ENCODE measurements at places on chromosomes 5 and 9. TPM values are rescaled to one million over a fixed set of nuclear protein-coding genes. Genes with fewer than 3 reads are reported as not detected.

- peak; percentile 75 for DNase-seq
Measured at GRCh38 chr5:177446200-177447065, at the start of gene PRR7. Gene PRR7 (plus strand): TSS chr5:177446814. CDS start chr5:177455068, 8,254 bp downstream.

DNA sequence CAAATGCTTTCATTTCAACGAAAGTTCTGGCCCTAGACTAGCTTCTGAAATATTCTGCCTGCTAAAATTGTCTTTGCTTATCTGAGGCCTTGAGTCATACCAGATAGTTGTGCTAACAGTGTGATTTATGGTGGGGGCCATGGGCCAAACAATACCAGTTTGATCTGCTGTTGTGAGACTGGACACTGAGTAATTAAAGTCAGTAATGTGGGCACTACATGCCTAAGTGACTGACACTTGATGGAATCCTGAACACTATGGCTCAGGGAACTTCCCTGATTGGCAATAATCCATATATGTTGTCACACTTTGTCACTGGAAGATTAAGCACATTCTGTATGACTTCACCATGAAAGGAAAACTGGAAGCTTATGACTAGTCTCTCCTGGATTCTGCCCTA is 127.6 kb upstream of the CYLC2 start:
- DNase-seq, result peak; percentile 24

DNA sequence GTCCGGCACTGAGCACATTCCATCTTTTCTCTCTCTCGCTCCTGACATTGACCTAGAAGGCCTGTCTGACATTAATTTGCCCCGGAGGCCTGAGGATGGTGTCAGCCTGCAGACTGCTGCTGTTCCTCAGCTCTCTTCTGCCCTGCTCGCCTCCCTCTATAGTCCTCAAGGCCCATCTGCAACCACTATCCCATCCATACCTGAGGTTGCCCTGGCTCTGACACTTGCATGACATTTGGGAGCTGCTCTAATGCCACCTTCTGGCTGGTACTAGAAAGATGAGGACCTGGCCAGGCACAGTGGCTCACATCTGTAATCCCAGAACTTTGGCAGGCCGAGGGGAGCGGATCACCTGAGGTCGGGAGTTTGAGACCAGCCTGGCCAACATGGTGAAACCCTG is 38.6 kb upstream of the GGTA1 start:
- DNase-seq, result no peak

- no peak for DNase-seq
Measured at GRCh38 chr9:126063326-126063725, 263.3 kb upstream of the MVB12B start.

GRCh38 chr5:58958701-58959100 is 375.8 kb downstream of the RAB3C start:
- no peak for DNase-seq

- no peak for DNase-seq
Measured at GRCh38 chr5:93174930-93175329, 406.1 kb downstream of the NR2F1-AS1 start.

- DNase-seq, result peak; percentile 3
Measured at GRCh38 chr5:31442058-31442745, 89.7 kb downstream of the DROSHA start.

DNA sequence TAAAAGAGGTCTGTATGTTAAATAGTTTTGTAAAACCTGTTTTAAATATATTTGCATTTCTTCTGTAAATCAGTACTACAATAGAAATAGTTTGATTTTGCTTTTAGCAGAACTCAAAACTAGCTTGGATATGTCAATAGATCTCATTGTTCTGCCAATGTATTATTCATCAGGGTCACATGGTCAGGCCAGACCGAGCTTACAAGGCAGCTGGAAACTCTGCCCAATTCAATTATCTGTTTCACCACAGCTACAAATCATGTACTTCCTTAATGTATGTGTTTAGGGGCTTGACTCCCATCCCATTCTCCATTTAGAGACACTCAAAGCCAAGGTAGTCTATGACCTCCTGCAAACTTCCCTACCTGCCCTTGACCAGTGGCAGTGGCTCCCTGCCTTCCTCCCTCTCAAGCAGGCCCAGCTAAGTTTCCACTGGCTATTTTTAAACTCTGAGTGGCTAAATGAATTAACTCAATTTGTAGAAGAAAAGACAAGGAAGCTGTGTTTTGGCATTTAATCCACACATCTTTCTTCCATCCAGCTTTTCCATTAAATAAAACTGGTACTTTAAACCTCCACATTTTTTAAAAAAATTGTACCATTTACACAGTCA is 46.4 kb upstream of the SELENOP start:
- no peak for DNase-seq

- no peak for DNase-seq
Measured at GRCh38 chr9:111300140-111300735, 29.8 kb downstream of the OR2K2 start.

- DNase-seq, result no peak
Measured at GRCh38 chr9:2599896-2600295, 21.7 kb upstream of the VLDLR start.

DNA sequence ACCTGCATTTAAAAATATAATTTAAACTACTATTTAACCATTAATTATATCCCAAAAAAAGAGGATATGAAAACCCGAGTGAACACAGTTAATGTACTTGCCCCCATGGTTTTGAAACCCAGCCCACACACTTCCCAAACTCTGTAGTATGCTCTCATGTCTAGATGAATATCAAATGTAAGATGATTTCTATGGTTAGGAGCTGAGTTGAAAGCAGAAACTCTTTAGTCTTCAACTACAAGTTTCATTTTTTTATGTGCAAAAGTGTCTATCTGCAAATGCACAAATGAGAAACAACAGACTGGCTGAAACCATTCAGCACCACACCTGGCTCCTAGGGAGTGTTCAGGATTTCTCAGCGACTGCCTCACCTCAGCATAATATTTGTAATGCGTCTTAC is 183.3 kb downstream of the SEMA5A start:
- no peak for DNase-seq

DNA sequence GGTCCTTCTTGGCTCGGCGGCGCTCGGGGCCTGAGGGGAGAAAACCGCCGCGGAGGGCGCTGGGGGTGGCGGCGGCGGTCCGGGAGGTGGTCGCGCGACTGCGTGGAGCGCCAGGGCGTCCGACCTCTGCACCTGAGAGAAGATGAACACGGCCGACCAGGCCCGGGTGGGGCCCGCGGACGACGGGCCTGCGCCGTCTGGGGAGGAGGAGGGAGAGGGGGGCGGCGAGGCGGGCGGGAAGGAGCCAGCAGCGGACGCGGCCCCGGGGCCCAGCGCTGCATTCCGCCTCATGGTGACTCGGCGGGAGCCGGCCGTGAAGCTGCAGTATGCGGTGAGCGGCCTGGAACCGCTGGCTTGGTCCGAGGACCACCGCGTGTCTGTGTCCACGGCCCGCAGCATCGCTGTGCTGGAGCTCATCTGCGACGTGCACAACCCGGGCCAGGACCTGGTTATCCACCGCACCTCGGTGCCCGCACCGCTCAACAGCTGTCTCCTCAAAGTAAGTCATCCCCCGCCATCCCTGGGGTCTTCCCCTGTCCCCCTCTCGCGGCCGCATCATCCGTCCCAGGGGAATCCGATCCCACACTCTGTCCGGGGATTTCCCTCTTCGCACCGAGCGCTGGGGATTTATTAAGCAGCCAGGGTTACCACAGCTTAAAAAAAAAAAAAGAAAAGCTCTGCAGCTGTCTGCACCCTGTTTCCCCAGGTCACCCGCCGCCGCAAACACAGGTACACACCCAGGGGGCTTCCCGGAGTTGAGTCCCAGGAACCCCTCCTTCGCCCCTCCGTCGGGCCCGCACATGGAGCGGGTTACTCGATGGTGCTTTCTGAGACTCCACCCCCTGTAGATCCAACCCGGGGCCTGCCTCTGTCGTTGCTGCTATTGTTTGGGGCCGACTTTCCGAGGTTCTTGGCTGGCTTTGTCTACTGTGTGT is at the start of gene GTF3C4:
TSS of gene GTF3C4 (plus strand) at position 8 of the 935 bp plus-strand sequence. CDS start at position 143, 135 bp downstream.
- no peak for DNase-seq

- no peak for DNase-seq
Measured at GRCh38 chr9:115551396-115551795, 433.4 kb upstream of the TNC start.

DNA sequence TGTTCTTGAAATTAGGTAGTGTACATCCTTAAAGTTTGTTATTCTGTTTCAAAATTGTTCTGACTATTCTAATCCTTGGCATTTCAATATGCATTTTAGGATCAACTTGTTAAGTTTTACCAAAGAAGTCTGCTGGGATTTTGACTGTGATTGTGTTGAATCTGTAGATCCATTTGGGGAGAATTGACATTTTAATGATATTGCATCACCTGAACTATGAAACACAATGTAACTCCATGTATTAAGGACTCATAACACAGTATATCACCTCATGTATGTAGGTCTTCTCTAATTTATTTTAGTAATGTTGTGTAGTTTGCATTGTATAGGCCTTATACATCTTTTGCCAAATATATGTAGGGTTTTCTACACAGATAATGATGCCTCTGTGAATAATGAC is 77.8 kb downstream of the RALGPS1 start:
- DNase-seq, result no peak

- DNase-seq, result no peak
Measured at GRCh38 chr9:123354806-123355508, 1.0 kb upstream of the CRB2 start.

GRCh38 chr5:154194345-154195329 is 4.1 kb downstream of the GALNT10 start:
- no peak for DNase-seq

DNA sequence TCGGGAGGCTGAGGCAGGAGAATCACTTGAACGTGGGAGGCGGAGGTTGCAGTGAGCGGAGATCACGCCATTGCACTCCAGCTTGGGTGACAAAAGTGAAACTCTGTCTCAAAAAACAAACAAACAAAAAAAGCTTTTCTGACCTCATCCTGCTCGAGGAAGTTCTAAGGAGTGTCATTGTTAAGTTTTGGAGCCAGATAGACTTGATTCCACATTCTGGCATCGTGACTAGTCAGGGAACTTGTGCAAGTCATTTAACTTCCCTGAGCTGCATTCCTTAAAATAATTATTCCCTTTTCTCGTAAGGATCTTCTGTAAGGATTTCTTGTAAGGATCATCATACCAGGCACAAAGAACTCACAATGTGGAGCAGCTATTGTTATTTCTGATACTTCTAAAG is 26.2 kb downstream of the SNX24 start:
- no peak for DNase-seq

- DNase-seq, result no peak
Measured at GRCh38 chr9:86924206-86924605, 23.1 kb downstream of the GAS1 start.

DNA sequence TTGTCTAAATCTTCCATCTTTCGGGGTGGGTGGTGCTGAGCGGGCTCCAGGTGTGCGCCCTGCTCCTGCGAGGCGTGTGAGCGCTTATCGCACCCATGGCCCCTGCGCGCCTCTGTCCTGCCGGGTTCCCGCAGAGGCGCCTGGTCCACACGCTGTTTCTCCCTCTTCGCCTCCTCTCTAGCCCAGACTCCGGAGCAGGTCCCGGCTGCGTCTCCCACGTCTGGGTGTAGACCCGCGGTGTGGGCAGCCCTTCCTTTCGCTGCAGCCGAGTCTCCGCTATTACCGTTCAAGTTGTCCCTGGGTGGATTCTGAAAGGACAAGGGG is 40.5 kb upstream of the PLEKHG4B start:
- DNase-seq, result no peak

- peak; percentile 22 for DNase-seq
Measured at GRCh38 chr9:111456529-111456928, 27.7 kb downstream of the ECPAS start.

GRCh38 chr5:124789104-124789605 is 42.7 kb upstream of the ZNF608 start:
- no peak for DNase-seq

DNA sequence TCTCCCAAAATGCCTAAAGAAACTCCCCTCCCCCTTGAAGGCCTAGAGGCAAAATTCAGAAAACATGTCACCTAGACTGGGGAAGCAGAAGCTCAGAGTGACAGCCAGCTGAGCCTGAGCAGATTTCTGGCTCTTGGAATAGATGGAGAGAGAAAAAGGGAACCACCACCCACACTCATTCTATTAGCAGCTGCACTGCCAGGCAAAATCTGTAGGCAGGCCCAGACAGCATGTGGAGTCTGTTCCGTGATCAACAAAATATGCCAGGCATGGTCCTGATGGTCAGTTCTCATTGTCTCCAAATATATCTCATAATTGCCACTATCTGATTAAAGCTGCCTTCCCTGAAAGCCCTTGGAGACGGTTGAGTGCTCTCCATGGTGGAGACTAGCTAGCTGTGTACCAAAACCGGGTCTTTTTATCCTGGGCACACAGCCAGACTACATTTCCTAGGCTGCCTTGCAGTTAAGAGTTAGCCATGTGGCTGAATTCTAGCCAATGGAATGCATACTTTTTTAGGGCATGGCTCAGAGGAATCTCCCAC is 131.7 kb upstream of the GPR151 start:
- no peak for DNase-seq

DNA sequence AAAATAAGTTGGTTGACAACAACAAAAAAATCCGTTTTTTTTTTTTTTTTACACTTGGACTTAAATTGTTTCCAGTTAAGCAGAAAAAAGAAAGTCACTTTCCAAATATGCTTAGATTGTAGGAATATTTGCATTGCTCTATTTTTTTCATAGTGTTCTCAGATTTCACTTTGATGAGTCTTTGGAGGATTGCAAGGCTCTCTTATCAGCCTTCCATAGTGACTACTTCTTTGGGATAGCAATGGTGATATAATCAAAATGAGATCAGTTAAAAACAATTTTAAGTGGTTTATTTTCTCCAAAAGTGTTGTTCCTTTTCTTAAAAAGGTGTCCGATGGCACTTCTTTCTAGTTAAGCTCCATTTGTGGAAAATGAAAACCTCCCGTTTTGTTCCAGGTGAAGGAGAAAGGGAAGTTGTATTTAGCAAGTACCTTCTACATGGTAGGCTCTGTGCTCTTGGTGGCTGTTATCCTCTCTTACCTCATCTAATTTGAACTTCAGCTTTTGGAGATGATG is 3.9 kb downstream of the RASGRF2 start:
- no peak for DNase-seq

DNA sequence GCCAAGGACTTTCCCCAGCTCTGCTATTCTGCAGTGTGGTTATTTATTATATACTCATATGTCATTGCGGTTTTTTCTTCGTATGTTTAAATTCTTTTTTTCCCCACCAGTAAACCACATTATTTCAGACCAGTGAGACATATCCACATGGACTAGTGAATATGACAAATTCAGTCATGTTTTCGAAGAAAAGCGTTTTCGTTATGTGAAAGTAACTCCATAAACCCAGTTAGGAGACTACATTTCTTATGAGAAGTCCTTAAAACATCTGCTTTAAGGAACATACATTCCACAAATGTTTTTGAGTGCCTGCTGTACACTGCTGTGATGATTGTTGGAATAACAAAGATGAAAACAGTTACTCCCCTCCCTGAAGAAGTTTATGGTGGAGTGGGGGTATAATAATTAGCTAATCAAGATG is 591.8 kb upstream of the CLINT1 start:
- DNase-seq, result no peak

SCGB3A1 gene
- polyA plus RNA-seq, result 0.25 TPM

WNK2 gene
- polyA plus RNA-seq, result 80.4 TPM

VCAN gene
- 82.7 TPM for polyA plus RNA-seq

GARIN3 gene
- polyA plus RNA-seq, result not detected

PCDHGA10 gene
- polyA plus RNA-seq, result 2.1 TPM

EMB gene
- polyA plus RNA-seq, result 69.5 TPM

TERT gene
- polyA plus RNA-seq, result 4.0 TPM

OBP2B gene
- polyA plus RNA-seq, result not detected

SOX30 gene
- polyA plus RNA-seq, result 1.0 TPM

QRFP gene
- 0.36 TPM for polyA plus RNA-seq

FGF10 gene
- polyA plus RNA-seq, result 5.7 TPM

GRXCR2 gene
- polyA plus RNA-seq, result 0.03 TPM

IFNK gene
- polyA plus RNA-seq, result 0.06 TPM

SVEP1 gene
- polyA plus RNA-seq, result 8.7 TPM

C5orf24 gene
- 61.7 TPM for polyA plus RNA-seq

GRIA1 gene
- 0.93 TPM for polyA plus RNA-seq

ZFAND5 gene
- polyA plus RNA-seq, result 142 TPM

SLC6A3 gene
- polyA plus RNA-seq, result 0.13 TPM

All from large intestine (tissue), 12 donors.